ENCODE measurements at places on chromosomes 1 and 21.

- DNase-seq, result no peak
Measured at GRCh38 chr1:1132956-1133750, 17.3 kb upstream of the C1orf159 start.

- DNase-seq, result peak; percentile 95
Measured at GRCh38 chr1:240831191-240831631, 219.3 kb upstream of the GREM2 start.

GRCh38 chr1:170789063-170789462 lies 125.1 kb downstream of the PRRX1 start:
- DNase-seq, result no peak

DNA sequence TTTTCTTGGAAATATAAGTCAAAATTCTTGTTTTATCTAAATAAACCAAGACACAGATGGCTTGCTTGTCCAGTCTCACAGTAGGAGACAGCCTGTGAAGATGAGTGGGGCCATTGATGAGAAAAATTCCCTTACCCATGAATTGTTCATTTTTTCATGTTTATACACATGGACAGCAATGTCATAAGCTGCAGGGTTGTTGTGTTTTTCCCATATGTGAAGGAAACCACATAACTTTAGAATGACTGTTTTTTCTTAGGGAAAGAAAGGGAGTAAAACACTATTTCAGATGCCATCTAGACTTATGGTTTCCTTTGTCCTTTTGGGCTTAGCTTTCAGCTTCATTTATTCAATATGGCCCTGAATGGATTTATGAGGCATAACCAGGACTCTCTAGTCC lies 622.5 kb upstream of the NR5A2 start:
- DNase-seq, result peak; percentile 25

DNA sequence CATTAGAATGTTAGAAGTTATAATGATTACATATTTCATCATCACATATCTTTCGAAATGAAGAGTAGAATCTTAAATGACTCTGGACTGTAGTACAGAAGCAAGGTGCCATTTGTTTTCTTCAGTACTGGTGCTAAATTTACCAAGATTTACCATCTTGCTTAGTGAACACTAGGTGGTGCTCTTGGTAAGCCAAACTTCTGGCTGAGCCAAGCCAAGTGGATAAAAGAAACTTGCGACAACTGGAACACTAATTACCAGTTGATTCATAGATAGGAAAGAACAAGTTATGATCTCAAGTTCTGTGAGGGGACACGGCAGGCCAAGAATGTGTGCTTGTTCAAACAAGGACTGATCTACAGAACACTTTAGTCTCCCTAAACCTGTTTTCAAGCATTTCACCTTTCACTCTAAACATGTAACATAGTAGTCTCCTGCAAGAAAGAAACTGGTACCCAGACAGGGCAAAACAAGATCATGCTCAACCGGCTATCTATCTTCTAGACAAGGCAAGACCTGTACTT lies 19.8 kb downstream of the SPRTN start:
- DNase-seq, result peak; percentile 77

GRCh38 chr1:6490181-6491080 lies 1.0 kb downstream of the PLEKHG5 start:
- DNase-seq, result peak; percentile 64

- no peak for DNase-seq
Measured at GRCh38 chr1:224703702-224704101, 87.6 kb downstream of the CNIH3 start.

DNA sequence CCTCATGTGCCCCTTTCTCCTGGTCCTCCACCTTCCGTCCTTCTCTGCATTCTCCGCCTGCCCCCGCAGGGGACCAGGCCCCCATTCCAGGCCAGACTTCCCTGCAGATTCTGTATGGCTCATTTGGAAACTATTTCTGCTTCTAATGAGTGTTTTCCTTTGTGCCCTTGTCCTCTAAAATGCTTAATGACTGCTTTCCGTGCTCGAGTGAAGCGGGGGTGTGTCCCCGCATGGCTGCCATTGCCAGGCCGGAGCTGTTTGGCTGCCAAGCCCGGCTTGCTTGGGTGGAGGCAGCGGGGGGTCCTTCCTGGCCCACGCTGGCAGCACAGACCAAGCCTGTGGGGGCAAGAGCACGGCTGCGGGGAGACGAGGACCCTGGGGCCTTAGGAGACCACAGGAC lies 299.3 kb upstream of the VAMP3 start:
- peak; percentile 80 for DNase-seq

DNA sequence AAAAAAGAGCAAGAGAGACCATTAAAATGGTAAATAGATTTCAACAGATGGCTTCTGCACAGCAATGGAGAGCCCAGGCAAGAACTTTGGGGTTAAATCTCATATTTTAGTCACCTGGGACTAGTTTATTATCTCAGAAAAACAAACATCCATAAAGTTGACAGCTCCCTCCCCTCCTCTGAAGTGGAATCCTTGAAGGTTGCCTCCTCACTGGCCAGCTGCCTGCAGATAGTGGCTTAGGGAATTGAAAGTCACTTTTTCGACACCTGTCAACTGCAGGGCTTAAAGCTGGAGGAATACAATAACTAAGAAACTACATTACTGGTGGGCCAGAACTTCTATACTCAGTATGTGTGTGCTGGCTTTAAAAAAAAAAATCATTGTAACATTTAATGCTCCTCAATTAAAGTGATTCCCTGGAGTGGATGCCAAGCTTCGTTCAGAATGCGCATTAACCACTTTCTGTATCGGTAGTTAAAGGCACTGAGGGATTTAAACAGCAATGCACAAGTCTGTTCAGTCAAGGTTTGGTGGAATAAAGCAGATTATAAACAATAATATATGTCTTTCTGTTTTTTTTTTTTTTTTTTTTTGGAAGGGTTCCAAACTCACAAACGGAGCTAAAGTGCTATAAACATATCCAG lies 52.5 kb downstream of the LHX4 start:
- no peak for DNase-seq

- DNase-seq, result no peak
Measured at GRCh38 chr1:229410370-229410691, 23.6 kb downstream of the ACTA1 start.
